ENCODE measurements at places on chromosomes 11 and 22.

DNA sequence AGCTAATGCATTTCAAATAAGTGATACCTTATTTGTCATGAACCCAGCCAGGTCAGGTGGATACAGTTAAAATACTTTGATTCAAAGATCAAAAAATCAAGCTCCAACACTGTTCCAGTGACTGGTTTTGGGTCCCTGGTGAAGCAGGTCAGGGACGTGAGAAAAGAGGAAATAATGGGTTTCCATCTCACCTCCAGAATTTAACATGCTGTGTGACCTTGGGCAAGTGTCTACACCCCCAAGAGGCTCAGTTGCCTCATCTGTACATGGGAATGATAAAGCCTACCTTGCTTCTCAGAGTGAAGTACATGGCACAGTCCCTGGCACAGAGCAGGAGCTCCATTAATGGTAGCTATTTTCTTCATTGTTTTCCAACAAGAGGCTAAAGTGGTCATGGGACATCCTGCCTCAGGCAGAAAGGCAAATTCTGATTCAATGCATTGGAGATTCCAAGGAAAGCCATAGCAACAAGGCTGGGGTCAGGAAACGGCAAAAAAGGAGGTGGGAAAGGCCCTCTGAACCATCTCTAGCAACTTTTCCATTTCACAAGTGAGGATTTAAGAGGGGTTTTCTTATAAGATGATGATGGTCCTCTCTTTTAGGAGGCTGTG, 108.5 kb downstream of the CSNK2A3 start:
- no peak for DNase-seq

- peak; percentile 96 for DNase-seq
Measured at GRCh38 chr22:40024201-40025061, 29.7 kb downstream of the FAM83F start.

DNA sequence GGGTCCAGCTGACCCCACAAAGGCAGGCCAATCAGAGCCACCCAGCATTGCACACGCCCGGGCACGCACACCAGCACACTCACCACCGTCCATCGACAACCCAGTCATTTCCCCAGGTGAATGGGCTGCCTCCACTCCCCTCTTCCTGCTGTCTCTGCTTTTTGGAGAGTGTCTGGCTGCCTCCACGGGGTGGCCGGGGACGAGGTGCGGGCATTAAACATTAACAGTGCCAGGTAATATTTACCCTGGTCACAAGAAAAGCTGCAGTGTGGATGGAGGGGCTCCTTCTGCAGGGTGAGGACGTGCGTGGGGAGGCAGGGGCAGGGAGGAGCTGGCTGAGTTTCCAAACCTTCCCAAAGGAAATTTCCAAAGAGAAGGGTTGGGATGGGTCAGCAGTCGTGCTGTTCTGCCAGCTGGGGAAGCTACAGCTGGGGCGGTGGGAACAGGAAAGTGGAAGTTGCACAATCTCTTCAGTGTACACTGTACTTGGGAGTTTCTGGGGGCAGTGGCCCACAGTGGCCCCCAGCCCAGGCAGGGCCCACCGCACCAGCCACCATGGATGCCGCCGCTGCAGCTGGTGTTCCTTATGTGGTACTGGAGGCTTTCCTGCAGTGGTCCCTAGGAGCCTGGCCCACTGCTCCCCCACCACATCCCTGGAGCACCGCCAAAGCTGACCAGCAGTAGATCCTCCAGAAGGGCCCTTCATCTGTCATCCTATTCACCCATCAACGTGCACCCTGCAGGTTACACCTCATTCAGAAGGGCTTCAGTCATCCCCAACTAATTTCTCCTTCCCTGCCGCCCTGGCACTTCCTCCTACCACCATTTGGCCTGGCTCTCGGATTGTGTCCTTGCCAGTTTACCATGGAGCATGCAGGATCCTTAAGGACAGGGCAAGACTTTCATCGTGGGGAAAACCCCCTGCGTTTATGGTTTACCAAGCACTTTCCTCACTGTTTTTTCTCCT, at the start of gene FXYD2:
TSS of gene FXYD2 (minus strand) at position 174 of the 967 bp plus-strand sequence. CDS start at position 108, 66 bp downstream.
- peak; percentile 45 for DNase-seq

GRCh38 chr22:31723723-31724122, 26.2 kb downstream of the PRR14L start:
- no peak for DNase-seq

DNA sequence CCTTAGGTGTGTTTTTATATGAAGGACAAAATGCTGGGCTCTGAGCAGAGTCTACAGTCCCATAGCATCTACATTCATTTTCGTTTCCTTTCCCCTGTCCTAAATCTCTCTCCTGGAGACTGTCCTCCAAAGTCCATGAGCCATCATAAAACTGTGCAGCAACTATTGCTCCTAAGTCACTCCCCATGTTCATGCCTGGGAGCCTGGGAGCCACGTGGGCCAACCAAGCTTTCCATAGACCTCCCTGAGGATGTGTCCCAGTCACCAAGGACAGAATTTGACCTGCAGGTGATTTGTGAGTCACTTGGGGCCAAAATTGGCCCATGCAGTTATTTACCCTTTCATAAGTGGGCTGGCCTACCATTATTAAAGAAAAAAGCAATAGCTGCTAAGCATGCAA, 28.7 kb downstream of the EHF start:
- no peak for DNase-seq

DNA sequence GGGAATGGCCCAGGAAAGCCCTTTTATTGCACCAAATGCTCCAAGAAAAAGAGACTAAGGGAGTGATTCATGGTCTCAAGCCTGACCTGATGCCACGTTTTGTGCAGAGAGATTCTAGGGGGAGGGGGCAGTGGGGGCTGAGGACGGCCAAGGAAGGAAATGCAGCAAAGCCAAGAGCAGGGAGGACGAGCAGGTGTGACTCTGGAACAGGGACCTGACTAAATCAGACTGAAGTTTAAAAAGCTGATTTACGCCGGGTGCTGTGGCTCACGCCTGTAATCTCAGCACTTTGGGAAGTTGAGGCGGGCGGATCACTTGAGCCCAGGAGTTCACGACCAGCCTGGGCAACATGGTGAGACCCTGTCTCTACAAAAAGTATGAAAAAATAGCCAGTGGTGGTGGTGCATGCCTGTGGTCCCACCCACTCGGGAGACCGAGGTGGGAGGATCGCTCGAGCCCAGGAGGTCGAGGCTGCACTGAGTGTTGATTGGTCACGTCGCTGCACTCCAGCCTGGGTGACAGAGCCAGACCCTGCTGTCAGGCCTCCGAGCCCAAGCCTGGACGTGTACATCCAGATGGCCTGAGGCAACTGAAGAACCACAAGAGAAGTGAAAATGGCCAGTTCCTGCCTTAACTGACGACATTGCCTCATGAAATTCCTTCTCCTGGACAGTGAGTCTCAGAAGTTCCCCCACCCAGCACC, 10.8 kb upstream of the IFITM3 start:
- DNase-seq = no peak

GRCh38 chr11:67098799-67099429, 20.1 kb upstream of the KDM2A start:
- peak; percentile 22 for DNase-seq

- DNase-seq = no peak
Measured at GRCh38 chr11:104688731-104689130, 209.5 kb downstream of the CASP12 start.

- no peak for DNase-seq
Measured at GRCh38 chr11:35242412-35243242, 103.7 kb downstream of the CD44 start.

GRCh38 chr22:36629320-36629719, 74.2 kb downstream of the CACNG2 start:
- no peak for DNase-seq

GRCh38 chr11:2271327-2272227, 1.2 kb upstream of the ASCL2 start:
- peak; percentile 74 for DNase-seq

- DNase-seq = no peak
Measured at GRCh38 chr11:27555264-27555663, 48.7 kb upstream of the LIN7C start.

DNA sequence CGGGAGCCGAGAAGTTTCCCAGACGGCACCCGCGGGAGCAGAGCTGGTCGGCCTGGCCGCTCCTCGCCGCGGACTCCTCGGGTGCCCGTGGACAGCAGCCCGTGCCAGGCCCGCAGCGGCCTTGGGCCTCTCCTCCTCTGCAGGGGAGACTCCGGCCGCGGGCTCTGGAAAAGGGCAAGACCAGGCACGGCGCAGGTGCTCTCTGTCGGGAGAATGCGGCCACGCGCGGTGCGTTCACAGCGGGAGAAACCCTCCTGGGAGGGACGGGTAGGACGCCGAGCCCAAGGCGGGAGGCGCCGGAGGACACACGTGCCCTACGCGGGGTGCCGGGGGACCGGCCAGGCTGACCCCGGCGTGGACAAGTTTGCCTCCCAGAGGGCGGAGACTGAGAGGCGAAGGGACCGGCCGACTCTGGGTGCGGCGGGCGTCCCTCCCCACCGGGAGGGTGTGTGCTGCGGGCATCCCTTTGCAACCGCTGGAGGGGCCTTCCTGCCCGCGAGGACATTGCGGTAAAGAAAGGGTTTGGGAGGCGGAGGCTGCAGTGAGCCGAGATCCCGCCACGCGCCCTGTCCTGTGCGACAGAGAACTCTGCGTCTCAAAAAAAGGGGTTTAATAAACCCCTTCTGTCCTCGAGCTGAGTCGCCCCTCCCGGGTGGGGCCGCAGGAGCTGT, 2.3 kb downstream of the IFITM1 start:
- peak; percentile 77 for DNase-seq

DNA sequence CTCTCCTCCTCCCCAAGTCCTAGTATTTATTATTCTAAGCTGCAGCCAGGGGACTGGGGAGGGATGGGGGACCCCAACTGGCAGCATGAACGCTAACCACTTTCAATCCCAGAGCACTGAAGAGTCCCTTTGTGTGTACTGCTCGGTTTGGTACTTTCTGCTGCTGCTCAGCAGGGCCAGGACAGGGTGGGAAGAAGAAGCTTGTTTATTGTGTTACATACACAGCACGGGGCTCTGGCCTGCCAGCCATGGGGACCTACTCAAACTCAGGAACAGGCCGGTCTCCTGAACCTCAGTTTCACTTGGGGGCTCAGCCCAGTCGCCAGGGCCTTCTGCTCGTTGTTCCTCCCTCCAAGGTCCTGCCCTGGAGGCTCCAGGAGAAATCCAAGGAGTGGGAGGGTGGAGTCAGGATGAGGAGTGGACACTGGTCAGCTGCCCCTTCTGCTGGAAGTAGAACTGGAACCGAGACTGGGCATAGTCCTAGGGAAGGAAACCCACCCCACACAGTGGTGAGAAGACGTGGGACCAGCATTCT, 616 bp upstream of the CPT1B start:
- peak; percentile 21 for DNase-seq

GRCh38 chr11:105244160-105244825, 104.7 kb upstream of the CARD18 start:
- no peak for DNase-seq

- no peak for DNase-seq
Measured at GRCh38 chr11:31414338-31414737, 44.7 kb downstream of the DNAJC24 start.

DNA sequence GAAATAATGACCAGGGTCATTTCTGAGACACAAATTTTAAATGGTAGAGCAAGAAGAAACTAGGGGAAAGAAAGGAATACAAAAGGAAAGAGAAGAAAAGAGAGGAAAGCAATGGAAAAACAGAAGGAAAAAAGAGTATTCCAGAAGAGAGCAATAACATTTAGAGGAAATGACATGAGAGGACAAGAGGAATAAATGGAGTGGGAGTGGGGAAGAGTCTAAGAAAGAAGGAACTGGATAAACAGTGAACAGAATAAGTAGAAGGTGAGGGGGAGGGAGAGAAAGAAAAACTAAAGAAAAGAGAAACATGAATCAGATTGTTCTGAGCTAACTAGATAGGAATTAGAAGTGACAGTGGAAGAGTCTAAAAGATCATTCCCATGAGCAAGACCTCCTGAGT, 28.4 kb downstream of the PRDM10 start:
- no peak for DNase-seq

GRCh38 chr11:110376711-110377324, 52.9 kb upstream of the FDX1 start:
- DNase-seq = peak; percentile 47

DNA sequence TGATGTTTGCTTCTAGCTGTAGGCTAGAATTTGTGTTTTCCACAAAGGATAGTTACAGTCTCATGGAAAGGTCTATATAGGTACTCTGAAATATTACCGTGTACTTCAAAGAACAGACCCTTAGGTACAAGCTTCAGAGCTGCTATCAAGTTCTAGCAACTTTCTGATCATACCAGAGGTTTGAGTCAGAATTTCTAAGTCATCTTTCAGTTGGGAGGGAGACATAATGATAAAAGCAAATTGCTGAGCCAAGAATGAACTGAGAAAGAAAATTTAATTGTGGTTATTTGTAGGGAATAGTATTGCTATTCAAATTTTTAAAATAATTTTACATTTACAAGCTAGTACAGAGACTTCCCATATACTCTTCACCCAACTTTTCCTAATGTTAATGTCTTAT, 19.9 kb upstream of the ME3 start:
- DNase-seq = no peak

- DNase-seq = no peak
Measured at GRCh38 chr11:28009388-28009787, 98.6 kb downstream of the KIF18A start.

DNA sequence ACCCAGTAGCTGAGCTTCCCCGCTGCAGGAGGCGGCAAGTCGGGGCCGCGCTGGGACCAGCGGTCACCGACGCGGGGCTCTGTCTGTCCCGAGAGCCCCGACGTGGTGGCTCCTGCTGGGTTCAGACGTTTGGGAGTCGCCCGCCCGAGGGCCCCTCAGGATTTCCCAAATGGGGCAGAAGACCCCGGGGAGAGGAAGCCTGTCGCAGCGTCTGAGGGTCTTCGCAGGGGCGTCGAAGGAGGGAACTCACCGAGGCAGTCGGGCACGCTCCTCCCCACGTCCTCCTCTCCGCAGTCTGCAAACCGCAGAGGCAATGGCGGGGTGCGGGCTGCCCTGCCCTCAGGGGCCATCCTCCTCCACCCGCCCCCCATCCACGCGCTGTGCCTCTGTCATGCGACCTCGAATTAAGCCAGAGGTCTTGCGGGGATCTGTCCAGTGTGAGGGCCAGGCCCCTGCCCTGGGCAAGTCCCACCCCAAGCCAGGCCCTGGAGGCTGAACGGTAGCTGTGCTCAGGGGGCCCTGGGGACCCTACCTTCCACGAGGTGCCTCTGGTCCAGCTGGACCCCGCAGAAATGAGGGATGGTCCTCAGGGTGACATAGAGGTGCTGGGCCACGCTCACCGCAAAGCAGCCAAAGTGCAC, 12.5 kb downstream of the IL17REL start:
- DNase-seq = peak; percentile 82

GRCh38 chr11:119229288-119229672, 23.1 kb downstream of the CBL start:
- no peak for DNase-seq

DNA sequence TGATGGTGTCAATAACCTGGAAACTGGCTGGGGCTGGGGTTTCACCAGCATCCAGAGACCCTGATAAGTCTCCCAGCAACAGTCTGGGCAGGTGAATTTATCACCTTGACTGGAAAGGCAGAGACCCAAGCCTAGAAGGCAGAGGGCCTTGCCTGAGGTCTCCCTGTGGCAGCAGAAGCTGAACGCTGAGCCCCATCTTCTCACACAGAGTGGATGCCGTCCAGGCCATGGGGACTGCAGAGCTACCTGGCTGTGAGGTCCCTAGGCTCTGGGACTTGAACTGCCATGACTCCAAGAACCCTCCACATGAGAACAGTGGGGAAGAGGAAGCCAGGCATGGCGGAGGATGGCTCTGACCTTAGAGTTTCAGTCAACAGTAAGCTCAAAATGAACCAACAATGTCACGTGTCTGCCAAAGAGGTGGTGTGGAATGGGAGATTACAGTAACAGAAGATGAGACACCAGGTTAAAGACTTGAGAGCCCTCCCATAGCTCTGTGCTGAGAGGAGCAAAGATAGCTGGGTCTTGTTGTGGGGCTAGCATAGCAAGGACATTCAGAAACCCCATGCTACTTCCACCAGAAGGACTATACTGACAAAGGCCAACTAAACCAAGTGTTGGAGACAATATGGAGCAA, 79.1 kb upstream of the LINC01488 start:
- DNase-seq = no peak
